ENCODE measurements at places on chromosomes 4 and X.
A peak's percentile ranks its signal among the peaks of the same experiment; 100 is the strongest.

- no peak for DNase-seq
Observed at GRCh38 chr4:123304151-123304964, 92.2 kb upstream of the SPRY1 start.

GRCh38 chrX:12949927-12950656 is 24.8 kb upstream of the TMSB4X start:
- peak; percentile 91 for DNase-seq

- no peak for DNase-seq
Observed at GRCh38 chrX:10769195-10769594, 148.8 kb upstream of the MID1 start.

GRCh38 chr4:134313591-134313990 is 112.0 kb upstream of the PABPC4L start:
- DNase-seq: no peak

DNA sequence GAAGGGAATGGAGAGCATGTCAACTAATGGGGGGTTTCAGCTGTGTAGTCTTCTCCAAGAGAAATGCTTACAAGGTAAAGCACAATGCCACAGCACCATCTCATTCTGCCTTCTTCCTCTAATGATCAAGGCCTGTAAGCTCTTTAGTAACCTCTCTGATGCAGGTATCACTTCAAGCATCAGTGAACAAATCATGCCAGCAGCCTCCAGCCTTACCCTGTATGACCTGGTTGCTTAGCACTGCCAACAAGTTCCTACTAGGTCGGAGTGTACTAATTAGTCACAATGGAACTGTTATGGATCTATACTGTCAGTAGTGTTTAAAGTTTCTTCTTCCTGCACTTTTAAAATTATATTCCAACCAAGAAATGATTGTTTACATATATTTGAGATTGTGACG is 197.7 kb downstream of the GRID2 start:
- DNase-seq: no peak

- DNase-seq: no peak
Observed at GRCh38 chr4:187017147-187017546, 293.5 kb upstream of the FAT1 start.

All from CD4-positive, alpha-beta T cell treated with Interferon gamma for 1 hour (primary cell).